Temporal lobe (tissue), 4 donors: ENCODE measurements at places on chromosomes 4 and X. TPM values are rescaled to one million over a fixed set of nuclear protein-coding genes. Genes with fewer than 3 reads are reported as not detected.

PPEF1 gene
- 17.9 TPM for total RNA-seq

SRPX2 gene
- 1.2 TPM for total RNA-seq

ADH6 gene
- total RNA-seq, result not detected

F9 gene
- total RNA-seq, result not detected

FHL1 gene
- total RNA-seq, result 94.2 TPM

BLTP1 gene
- 184 TPM for total RNA-seq

GNRHR gene
- under 0.01 TPM for total RNA-seq

ZCCHC18 gene
- total RNA-seq, result 21.6 TPM

MUC7 gene
- total RNA-seq, result not detected

XK gene
- 3.0 TPM for total RNA-seq

HSFX4 gene
- total RNA-seq, result not detected

SLC9B2 gene
- 90.5 TPM for total RNA-seq

RAB33B gene
- total RNA-seq, result 21.9 TPM

SPACA5 gene
- total RNA-seq, result 0.25 TPM

HMX1 gene
- total RNA-seq, result 0.74 TPM

GAGE12D gene
- total RNA-seq, result not detected

PCSK1N gene
- 79.4 TPM for total RNA-seq

TASL gene
- 0.49 TPM for total RNA-seq

IKBKG gene
- 4.2 TPM for total RNA-seq

TMPRSS11F gene
- total RNA-seq, result not detected

ETNPPL gene
- 0.98 TPM for total RNA-seq

CXCL5 gene
- total RNA-seq, result 0.25 TPM

TMEM271 gene
- 11.6 TPM for total RNA-seq

PCDH10 gene
- total RNA-seq, result 79.9 TPM

ADH1B gene
- under 0.01 TPM for total RNA-seq

CXCL6 gene
- total RNA-seq, result under 0.01 TPM

NDNF gene
- total RNA-seq, result 6.6 TPM

SORCS2 gene
- total RNA-seq, result 8.9 TPM

NRK gene
- 0.25 TPM for total RNA-seq

FRMD7 gene
- total RNA-seq, result 0.49 TPM

UTP14A gene
- total RNA-seq, result 8.4 TPM

SHROOM3 gene
- total RNA-seq, result 11.8 TPM

SFRP2 gene
- total RNA-seq, result 2.7 TPM

STK26 gene
- 0.98 TPM for total RNA-seq

FAM53A gene
- 2.0 TPM for total RNA-seq

CLGN gene
- 4.2 TPM for total RNA-seq

TEX13D gene
- total RNA-seq, result under 0.01 TPM

RAI2 gene
- 3.4 TPM for total RNA-seq

GRPEL1 gene
- 12.3 TPM for total RNA-seq

NAA15 gene
- total RNA-seq, result 37.6 TPM

F11 gene
- 0.25 TPM for total RNA-seq

VEGFD gene
- total RNA-seq, result 0.25 TPM

IGSF1 gene
- total RNA-seq, result 1.2 TPM

CFAP99 gene
- not detected for total RNA-seq

MAP9 gene
- total RNA-seq, result 38.6 TPM

GC gene
- not detected for total RNA-seq

CENPVL1 gene
- total RNA-seq, result 1.7 TPM

S100P gene
- 2.0 TPM for total RNA-seq

EBP gene
- total RNA-seq, result 25.6 TPM

XAGE1A gene
- not detected for total RNA-seq

TBC1D25 gene
- total RNA-seq, result 11.3 TPM
